ENCODE measurements at places on chromosomes 12 and 14.

GRCh38 chr12:57611827-57612710 lies 834 bp downstream of the ARHGEF25 start:
- DNase-seq: no peak

DNA sequence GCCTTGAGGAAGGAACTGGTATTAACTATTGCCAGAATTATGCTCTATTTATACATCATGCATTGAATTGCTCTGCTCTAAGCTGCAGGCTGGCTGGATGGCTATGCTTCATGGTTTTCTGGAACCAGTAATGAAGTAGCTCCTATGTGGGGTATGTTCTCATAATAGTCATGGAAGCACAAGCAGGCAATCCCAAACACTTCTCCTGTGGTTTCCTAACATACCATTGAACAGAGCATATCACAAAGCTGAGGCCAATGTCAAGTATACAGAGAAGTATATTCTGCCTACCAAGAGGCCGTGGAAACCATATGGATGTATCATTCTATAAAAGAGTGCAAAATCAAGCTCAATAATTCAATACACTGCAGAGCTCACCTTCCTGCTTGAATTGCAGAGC lies 1752.4 kb upstream of the FLRT2 start:
- DNase-seq: no peak

GRCh38 chr14:64723691-64724577 lies 19.7 kb downstream of the PLEKHG3 start:
- DNase-seq: peak; percentile 4

GRCh38 chr12:11729439-11730150 lies 80.1 kb downstream of the ETV6 start:
- no peak for DNase-seq

DNA sequence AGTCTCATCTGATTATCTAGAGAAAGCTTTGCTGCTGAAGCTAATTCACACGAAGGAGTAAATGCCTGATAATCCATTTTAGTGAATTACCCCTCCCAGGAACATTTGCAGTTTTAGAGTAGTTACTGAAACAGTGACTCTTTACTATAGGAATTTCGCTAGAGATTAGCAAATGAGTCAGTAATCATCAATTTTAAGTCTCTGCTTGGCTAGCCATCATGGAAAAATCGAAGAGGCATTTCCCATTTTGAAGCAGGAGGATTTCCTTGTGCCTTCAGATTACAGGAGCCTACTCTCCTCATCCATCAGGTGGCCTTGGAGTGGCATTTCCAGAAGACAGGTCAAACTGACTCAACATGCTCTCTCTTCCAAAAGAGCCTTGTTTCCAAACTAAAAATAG lies 154.5 kb downstream of the EGLN3 start:
- no peak for DNase-seq

GRCh38 chr12:63085120-63085519 lies 65.9 kb downstream of the AVPR1A start:
- DNase-seq: no peak

- no peak for DNase-seq
Observed at GRCh38 chr12:127311720-127312364, 955.1 kb upstream of the TMEM132C start.

GRCh38 chr12:108653082-108653516 lies 19.4 kb upstream of the SELPLG start:
- DNase-seq: no peak

- DNase-seq: no peak
Observed at GRCh38 chr12:78566456-78566855, 298.1 kb upstream of the SYT1 start.

GRCh38 chr14:103880348-103881267 lies 33.2 kb upstream of the PPP1R13B start:
- peak; percentile 83 for DNase-seq

DNA sequence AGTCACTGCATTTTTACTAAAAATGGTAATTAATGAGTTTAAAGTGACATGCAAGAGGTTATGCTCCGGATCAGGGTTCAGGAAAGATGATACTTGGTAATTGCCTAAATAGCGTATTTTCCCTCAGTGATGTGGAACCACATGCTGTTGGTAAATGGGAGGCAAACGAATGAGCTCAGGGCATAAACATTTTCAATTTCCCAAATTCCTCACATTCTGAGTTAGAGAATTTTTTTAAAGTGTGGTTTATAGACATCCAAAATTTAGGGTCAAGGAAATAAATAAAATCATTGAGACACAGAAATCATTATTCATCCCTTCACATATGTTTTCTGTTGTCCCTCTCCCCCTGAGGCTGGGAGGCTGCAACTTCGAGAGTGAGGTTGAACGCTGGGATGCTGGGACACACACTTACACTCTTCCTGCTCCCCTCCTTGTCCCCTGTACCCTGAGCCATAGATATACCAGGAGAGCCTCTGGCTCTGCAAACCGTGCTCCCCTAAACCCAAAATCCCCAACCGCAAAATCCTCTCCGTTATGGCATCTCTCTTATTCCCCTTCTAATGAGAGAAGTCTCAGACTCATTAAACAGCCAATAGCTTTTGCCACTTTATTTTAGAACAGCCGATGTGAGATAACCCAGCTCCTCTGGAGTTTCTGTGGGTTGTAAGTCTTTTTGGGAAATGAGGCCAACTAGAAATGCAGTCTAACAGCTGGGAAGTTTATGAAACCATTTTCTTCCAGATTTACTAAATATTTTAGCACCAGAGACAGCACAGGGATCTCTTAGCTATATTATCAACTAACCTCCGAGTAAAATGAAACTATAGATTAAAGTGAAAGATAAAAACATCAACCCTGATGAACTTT lies 21.4 kb upstream of the ADGRD1 start:
- no peak for DNase-seq

DNA sequence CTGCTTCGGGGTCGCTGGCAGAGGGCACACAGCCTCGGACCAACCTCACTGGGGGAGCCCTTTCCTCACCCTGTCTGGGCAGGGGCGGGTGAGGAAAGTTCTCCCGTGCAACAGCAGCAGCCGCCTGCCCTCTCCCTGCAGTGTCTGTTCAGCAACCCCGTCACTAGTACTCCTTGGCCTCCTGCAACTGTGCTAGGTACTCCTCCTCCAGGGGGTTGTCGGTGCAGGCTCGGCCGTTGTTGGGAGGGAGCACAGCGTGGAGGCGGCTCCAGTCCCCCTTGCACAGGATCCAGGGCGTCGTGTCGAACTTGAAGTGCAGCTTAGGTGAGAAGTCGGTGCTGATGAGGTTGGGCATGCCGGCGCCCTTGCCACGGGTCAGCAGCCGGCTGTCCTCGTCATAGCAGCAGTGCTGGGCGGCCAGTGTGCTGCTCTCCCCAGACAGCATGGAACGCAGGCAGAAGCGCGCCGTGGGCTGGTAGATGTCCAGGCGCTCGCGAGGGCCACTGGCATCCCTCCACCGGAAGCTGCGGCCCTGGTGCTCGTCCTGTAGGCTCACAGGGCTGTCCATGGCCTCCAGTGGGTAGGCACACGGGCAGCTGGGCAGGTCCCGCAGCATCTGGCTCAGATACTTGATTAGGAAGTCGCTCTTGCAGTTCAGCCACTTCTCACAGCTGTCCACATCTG lies 17.7 kb downstream of the AHSA1 start:
- DNase-seq: no peak

GRCh38 chr12:110126557-110126956 lies 2.4 kb downstream of the IFT81 start:
- no peak for DNase-seq

- no peak for DNase-seq
Observed at GRCh38 chr12:57737467-57738460, 778 bp downstream of the AGAP2 start.

DNA sequence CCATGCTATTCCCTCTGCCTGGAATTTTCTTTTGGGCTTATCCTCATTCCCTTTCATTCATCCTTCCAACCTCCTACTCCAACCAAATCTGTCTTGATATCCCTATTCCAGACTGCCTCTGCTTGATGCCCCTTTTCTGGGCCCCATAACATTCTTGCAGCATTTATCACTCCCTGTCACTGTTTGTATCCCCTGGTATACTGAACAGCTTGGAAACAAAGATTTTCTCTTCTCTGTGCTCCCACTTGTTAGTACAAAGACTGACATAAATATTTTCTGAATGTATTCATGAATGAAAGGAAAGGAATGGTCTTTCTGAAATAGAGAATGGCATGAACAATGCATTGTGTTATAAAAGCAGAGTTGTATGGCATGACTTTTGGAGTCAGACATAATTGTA lies 7.5 kb downstream of the IRAK4 start:
- DNase-seq: no peak

- no peak for DNase-seq
Observed at GRCh38 chr12:9244894-9245293, 36.7 kb upstream of the PZP start.

DNA sequence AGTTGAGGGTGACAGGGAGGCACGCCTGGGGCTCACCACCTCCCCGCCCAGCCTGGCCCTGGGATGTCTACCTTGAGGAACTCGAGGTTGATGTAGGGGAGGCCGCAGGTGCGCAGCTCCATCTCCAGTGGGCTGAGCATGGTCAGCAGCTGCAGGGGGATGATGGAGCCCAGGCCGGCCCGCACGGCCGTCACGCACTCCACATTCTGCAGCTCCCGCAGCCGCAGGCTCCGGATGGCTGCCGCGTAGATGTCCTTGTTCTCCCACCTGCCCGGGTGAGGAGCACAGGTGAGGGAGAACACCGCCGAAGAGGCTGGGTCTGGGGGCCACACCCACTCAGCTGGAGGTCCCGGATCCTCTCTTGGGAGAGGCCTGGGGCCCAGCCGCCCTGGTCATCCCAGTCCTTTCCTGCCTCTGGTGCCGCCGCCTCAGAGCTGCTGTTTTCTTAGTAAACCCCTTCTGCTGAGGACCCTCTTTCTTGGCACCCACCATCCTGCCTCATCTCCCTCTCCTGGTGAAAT lies 38.2 kb downstream of the TRAFD1 start:
- DNase-seq: no peak

GRCh38 chr12:47280543-47281300 lies 201.0 kb upstream of the AMIGO2 start:
- DNase-seq: no peak

DNA sequence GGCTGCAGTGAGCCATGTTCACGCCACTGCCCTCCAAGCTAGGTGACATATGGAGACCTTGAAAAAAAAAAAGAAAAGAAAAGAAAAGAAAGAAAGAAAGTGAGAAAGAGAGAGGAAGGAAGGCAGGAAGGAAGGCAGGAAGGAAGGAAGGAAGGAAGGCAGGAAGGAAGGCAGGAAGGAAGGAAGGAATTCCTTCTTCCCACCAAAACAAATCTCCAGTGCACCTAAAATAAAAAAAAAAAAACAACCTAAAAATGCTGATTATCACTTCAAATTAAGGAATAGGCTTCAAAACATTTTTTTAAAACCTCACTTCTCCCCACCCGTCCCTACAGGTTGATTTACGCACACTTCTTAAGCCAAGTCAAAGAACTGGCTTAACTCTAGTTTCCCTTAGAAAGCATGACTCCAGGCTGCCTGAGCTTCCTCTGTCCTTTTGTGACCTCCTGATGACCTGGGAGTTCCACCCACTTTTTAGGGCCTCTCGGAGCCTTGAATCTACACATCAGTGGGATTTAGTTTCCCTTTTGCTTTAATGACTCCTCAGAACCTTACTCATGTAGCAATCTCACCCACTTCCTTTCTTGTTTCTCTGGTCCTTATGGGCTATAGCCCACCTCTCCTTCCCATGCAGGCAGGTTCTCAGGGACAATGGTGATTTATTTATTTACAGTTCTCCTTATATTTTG lies 18.6 kb downstream of the DUSP6 start:
- DNase-seq: no peak

DNA sequence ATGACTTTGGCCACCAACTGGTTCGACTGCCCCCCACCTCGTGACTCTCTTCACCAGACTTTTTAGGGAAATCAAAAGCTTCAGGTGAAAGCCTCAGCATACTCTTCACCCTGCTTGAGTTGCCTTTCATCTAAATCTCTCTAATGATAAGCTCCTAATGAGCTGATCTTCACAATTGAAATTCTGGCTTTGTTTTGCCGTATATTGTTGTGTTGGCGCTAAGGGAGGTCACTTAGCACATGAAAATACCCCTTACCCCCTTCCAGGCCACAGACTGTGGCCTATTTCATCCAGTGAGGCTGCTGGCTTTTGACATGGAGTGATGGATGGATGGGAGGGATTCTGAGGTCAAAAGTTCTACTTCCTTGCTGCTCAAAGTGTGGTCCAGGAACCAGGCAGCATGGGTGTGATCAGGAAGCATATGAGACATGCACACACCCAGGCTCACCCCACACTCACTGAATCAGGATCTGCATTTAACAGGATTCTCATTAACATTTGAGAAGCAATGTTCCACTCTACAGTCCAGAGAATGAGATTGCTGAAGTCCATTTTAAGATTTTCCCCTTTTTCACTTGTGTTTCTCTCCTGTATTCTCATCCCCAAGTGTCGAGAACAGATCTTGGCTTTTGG lies 131.4 kb downstream of the DACT1 start:
- no peak for DNase-seq

- DNase-seq: no peak
Observed at GRCh38 chr14:99510556-99511139, 29.4 kb downstream of the CCNK start.

DNA sequence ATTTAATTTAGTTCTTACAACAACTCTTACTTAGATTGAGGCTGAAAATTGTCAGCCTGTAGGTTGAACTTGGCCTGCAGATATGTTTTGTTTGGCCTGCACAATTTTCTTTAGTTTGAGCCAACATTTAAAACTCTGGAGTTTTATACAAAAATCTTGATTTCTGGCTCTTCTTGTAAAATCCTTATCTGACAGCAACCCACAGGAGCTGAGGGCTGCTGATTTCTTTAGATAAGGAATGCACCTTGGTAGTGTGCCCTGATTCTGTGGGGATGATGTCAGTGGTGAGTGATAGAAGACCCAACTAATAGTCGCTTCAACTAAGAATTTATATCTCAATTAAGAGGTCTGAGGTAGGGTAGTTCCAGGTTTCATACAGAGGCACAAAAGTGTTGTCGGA lies 49.5 kb downstream of the SOCS2 start:
- DNase-seq: no peak

GRCh38 chr14:30156571-30156970 lies 228.9 kb upstream of the PRKD1 start:
- DNase-seq: no peak

DNA sequence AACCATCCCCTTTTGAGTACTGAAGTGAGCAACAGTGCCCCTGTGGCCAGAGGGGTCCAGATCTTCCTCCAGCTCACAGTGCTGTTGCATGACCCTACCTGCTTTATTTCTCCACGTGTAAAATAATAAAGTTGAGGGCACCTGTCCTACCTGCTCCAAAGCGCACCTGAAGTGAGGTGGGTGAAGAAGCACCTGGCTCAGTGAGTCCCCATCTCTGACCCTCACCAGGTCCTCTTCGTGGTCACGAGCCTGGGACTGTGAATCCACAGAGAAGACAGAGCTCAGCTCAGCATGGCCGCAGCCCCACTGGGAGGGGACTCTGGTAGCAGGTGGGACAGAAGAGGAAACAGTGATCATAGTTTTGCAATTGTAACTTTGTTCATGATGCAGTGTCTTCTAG lies 976.7 kb upstream of the TMEM132C start:
- no peak for DNase-seq

- no peak for DNase-seq
Observed at GRCh38 chr14:21256539-21257393, 12.5 kb downstream of the HNRNPC start.

- no peak for DNase-seq
Observed at GRCh38 chr14:72264716-72265115, 332.5 kb downstream of the RGS6 start.

- DNase-seq: no peak
Observed at GRCh38 chr12:113469224-113469948, 2.3 kb downstream of the LHX5 start.

GRCh38 chr12:69240631-69240995 lies 1.2 kb downstream of the CPSF6 start:
- no peak for DNase-seq

GRCh38 chr12:52311285-52311648 lies 9.9 kb downstream of the KRT83 start:
- no peak for DNase-seq

- peak; percentile 96 for DNase-seq
Observed at GRCh38 chr12:82358200-82359114, at the start of the genes CCDC59 and METTL25. Gene CCDC59 (minus strand): TSS chr12:82358387. CDS start chr12:82358376, 11 bp downstream. Gene METTL25 (plus strand): TSS chr12:82358529. CDS start chr12:82358566, 37 bp downstream.
